ENCODE measurements at places on chromosomes 16 and 17. TPM values are rescaled to one million over a fixed set of nuclear protein-coding genes. Genes with fewer than 3 reads are reported as not detected.

KRT39 gene
- 0.18 TPM for total RNA-seq

PDILT gene
- total RNA-seq = not detected

CDRT15 gene
- total RNA-seq = not detected

ZNF385C gene
- 1.5 TPM for total RNA-seq

INCA1 gene
- 0.58 TPM for total RNA-seq

DNASE1L2 gene
- total RNA-seq = 1.3 TPM

CSNK2A2 gene
- total RNA-seq = 36.6 TPM

ADAD2 gene
- total RNA-seq = 0.18 TPM

KRT40 gene
- total RNA-seq = 0.23 TPM

CIBAR2 gene
- total RNA-seq = not detected

TP53TG3F gene
- not detected for total RNA-seq

Data from metanephros (tissue), 2 donors.